Stimulated activated CD4-positive, alpha-beta T cell treated with anti-CD3 and anti-CD28 coated beads, Interleukin-1b, Interleukin-23, amount 100 ng/mL, for 48 hours (primary cell): ENCODE measurements at places on chromosomes 4 and X.

- DNase-seq: peak; percentile 68
Measured at GRCh38 chr4:2281575-2282343, 19.9 kb upstream of the MXD4 start.

- no peak for DNase-seq
Measured at GRCh38 chr4:82201303-82201702, 172.5 kb downstream of the HNRNPD start.

- no peak for DNase-seq
Measured at GRCh38 chr4:78763251-78763650, 12.9 kb upstream of the BMP2K start.

- DNase-seq: no peak
Measured at GRCh38 chrX:153476666-153477363, 6.4 kb upstream of the HAUS7 start.

GRCh38 chr4:27861802-27862201 lies 1001.2 kb downstream of the STIM2 start:
- DNase-seq: no peak
